ENCODE measurements at places on chromosomes 2 and 18. TPM values are rescaled to one million over a fixed set of nuclear protein-coding genes. Genes with fewer than 3 reads are reported as not detected.

The MALT1 gene
- total RNA-seq = 28.0 TPM

The C2orf15 gene
- not detected for total RNA-seq

- no peak for DNase-seq
Observed at GRCh38 chr2:85935746-85936208, 47.0 kb upstream of the ST3GAL5 start.

DNA sequence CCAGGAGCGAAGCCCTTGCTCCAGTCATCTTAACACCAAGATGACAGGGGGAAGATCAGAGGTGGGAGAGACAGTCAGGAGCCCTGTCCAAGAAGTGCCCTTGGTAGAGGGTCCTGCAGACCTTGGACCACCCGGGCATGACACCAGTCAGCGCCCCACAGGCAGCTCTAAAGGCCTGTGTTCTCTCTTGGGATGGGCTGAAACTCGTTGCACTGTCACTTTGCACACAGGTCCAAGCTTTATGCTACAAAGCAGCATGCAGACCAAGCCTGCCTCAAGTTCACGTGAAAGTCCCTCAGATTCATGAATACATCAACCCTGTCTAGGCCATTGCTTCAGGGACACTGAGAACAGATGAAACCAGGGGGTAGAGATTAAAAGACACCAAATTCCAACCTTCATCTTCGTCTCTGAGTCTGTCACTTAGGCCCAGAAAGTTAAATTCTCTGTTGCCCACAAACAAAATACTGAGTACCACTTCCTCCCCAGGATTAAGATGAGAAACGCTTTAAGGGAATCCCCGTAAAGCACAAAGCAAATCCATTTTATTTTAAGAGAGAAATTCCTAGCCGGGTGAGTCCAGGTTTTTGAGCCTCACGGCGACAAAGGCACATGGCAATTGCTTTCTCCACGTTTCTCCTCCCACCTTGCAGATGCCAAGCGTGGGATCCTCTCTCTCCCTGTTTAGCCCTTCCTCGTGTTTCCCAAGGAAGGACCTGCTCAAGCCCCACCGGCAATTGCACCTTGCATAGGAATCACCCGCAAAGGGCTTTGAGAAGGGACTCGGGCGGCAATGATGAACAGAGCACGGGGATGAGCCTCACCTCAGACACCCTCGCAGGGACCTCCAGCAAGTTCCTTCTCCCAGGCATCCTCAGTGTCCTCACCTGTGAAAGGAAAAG, 75.0 kb upstream of the ID2 start:
- DNase-seq = peak; percentile 14

Data from upper lobe of left lung (tissue), 6 donors.